ENCODE measurements at places on chromosomes 1 and 21.
A peak's percentile ranks its signal among the peaks of the same experiment; 100 is the strongest.

DNA sequence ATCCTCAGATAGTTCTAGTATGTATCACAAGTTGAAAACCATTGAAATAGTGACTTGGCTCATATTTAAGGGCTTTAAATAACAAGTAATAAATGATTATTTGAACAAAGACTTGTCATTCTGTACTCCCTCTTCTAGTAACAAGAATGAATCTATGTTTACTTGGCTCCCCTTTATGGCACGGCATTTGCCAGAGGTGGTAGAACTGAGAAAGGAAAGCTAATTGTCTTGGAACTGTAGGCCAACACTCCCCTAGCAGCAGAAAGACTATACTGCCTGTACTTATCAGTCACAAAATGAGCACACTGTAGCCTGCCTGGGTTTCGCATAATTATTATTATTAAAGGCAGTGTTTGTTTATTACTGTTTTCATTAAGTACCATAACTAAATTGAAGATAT lies 29.6 kb upstream of the SMYD2 start:
- DNase-seq = no peak

DNA sequence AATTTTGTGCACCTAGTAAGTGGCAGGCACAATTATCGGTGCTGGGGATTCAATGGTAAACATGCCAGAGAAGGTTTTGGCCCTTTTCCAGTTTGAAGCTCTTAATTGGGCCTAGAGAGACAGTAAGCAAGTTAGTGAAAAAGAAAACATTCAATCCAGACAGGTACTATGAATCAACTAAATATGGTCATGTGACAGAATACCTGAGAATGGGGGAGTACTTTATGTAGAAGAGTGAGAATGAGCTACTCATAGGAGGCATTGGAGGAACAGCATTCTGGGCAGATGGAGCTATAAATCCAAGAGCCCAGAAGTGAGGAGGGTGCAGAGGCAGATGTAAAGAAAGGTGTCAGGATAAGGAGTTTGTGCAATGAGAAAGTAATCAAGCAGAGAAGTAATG lies 1017.9 kb downstream of the ADGRL2 start:
- DNase-seq = no peak

GRCh38 chr21:23162198-23162946 lies 2164.2 kb downstream of the NCAM2 start:
- peak; percentile 30 for DNase-seq

- DNase-seq = no peak
Observed at GRCh38 chr1:60169206-60169605, 95.6 kb upstream of the C1orf87 start.

GRCh38 chr1:33837635-33838034 lies 26.2 kb upstream of the HMGB4 start:
- no peak for DNase-seq

- no peak for DNase-seq
Observed at GRCh38 chr1:86823386-86823785, 90.5 kb downstream of the SELENOF start.

DNA sequence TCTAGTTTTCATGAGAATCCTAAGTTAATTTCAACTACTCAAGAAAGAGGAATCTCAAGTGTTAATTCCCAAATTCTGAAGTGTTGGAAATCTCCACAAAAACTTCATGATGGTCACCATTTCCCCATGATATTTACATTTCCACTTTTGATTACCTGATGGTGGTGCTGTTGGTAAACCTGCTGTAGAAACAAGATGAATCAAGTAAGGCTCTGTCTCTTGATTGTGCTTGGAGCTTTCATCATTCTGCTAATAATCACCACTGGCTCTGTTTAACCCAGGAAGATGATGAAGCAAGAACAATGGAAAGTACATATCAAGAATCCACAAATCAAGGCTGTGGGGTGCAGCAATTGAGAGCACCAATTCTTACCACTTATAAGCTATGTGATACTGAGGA lies 77.8 kb downstream of the C4BPA start:
- peak; percentile 72 for DNase-seq

- peak; percentile 53 for DNase-seq
Observed at GRCh38 chr1:202567738-202568137, 142.5 kb downstream of the SYT2 start.

- no peak for DNase-seq
Observed at GRCh38 chr1:116934586-116935207, 25.0 kb downstream of the PTGFRN start.

GRCh38 chr1:181661569-181661968 lies 178.3 kb downstream of the CACNA1E start:
- no peak for DNase-seq

DNA sequence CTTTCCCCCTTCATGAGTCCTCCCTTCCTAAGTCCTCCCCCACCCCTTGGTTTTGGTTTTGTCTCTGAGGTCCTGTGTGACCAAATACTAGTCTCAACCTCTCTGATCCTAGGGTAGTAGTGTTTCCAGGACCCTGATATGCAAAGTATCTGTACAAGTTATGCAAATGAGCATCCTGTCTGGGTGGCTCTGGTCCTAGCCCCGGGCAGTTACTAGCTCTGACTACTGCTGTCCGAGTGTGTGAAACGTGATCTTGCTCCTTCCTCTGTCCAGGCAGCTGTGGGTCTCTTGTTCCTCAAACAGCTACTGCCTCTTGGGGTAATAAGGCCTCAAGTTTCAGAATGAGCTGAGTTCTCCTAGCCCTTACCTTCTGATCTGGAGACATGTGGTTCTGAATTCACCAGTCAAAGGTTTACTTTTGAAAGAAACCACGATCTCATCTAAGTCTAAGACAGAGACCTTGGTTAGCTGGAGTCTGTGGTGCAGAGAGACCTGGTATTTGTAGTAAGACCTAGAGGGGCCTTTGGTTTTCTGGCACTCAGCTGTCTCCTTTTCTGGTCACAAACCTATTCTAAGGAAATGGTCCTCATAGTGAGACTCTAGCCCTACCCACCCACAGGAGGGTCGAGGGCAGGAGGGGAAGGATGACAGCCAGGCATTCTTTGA lies 31.0 kb upstream of the IL19 start:
- peak; percentile 52 for DNase-seq

DNA sequence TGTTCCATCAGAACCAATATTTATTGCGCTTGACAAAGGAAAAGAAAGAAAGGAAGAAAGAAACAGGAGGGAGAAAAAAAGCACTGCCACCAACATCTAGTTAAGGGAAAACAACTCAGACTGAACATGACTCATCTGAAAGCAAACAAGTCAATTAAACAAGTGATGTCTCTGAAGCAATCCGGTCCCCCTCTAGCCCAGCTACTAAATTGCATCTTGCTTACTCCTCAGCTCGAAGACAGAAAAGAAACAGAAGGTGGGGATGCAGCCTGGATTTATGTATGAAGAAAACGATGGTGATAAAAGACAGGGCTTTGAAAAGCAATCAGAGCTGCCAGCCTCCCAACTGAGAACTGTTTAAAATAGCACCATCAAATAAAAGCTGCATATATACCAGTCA lies 188.2 kb downstream of the OMA1 start:
- DNase-seq = peak; percentile 83

GRCh38 chr1:28682840-28683239 lies 14.3 kb downstream of the GMEB1 start:
- peak; percentile 16 for DNase-seq

- DNase-seq = no peak
Observed at GRCh38 chr1:111407301-111407700, 20.2 kb downstream of the OVGP1 start.
